EH (cell line): ENCODE measurements at places on chromosomes 6 and 20.
A peak's percentile ranks its signal among the peaks of the same experiment; 100 is the strongest.

DNA sequence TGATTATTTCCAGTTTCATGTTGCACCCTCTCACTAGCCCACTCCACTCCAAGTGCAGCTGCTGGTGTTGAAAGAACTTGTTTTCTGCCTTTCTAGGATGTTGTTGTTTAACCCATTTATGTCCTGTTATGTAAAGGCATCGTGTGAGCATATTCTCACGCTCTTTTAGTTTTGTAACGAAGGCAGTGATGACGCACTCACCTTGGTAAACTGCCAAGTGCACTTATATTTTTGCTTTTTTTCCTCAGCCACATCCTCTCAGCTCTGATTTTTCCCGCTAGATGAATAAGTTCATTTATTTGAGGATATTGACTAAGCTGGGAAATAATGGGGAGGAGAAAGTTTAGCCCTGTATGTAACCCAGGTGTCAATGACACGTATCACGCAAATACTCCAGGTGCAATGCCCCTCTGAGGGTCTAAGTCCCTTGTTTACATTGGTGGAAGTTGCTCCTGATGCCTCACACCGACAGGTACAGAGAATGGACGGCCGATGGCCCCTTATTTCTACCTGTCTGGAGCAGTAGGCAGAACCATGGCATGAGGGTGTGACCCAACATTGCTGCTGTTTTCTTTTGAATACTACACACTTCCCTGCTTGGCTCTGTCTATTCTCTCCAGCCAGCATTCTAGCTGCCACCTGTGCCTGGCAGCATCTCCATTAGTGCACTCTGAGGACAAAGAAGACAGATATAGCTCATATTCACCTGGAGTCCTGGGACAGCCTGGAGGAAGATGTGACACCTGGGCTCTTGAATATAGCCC, 132.7 kb upstream of the SLC24A3 start:
- DNase-seq, result peak; percentile 0

- peak; percentile 13 for DNase-seq
These were observed 75.4 kb downstream of the PERP start for GRCh38 chr6:138031850-138032249.

DNA sequence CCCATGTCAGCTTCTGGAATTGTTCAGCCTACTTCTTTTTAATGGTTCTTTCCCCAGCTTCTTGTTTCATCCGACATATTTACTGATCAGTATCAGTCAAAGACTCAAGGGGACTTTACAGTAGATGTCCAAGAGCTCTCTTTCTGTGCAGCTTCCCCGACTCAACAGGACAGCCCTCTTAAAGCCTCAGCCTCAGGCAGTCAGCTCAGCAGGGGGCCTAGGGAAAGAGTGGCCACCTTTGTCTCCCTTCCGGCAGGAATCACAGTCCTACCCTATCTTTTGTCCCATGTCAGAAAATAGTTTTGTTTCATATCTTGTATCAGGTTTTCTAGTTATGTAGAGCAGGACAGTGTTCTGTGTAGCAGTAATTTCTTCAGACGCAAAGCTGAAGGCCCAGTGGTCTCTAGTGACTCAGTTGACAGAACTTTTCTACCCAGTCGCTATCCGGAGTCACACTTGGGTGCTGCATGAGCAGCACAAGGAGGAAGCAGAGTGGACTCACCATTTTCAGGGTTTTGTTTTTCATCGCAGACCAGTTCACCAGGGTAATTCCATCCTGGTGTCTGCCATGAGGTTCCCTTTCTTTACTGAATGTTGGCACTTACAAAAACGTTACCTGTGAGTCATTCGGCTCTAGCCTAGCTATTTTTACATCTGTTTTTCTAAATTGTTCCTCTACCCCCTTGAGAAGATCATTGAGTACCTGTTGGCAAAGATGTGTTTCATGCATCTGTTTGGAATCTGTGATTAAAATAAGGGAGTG, 47.7 kb downstream of the SPATA2 start:
- DNase-seq, result no peak

DNA sequence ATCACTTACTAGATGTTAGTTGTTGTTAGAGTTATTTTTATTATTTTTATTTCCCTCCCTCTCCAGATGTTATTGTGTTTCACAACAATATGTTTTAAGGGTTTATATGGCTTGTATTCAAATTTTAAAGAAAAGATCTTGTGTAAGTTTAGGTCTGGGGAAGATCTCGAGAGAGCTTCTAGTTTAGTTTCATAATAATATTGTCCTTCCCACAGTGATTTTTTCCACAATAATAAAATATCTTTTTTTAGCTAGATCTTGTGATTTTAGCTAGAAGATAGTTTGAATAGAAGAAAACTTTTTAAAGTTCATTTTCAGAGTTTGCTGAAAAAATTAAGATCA, 55.0 kb downstream of the ADGRG6 start:
- DNase-seq, result no peak

- no peak for DNase-seq
These were observed 93.4 kb downstream of the PTPRT start for GRCh38 chr20:43096126-43096930.

- DNase-seq, result no peak
These were observed 111.0 kb downstream of the NCOA3 start for GRCh38 chr20:47612670-47613069.

- peak; percentile 35 for DNase-seq
These were observed 84.0 kb downstream of the MTHFD1L start for GRCh38 chr6:150949526-150949925.

- DNase-seq, result peak; percentile 35
These were observed 49.9 kb upstream of the COL21A1 start for GRCh38 chr6:56297022-56297989.

DNA sequence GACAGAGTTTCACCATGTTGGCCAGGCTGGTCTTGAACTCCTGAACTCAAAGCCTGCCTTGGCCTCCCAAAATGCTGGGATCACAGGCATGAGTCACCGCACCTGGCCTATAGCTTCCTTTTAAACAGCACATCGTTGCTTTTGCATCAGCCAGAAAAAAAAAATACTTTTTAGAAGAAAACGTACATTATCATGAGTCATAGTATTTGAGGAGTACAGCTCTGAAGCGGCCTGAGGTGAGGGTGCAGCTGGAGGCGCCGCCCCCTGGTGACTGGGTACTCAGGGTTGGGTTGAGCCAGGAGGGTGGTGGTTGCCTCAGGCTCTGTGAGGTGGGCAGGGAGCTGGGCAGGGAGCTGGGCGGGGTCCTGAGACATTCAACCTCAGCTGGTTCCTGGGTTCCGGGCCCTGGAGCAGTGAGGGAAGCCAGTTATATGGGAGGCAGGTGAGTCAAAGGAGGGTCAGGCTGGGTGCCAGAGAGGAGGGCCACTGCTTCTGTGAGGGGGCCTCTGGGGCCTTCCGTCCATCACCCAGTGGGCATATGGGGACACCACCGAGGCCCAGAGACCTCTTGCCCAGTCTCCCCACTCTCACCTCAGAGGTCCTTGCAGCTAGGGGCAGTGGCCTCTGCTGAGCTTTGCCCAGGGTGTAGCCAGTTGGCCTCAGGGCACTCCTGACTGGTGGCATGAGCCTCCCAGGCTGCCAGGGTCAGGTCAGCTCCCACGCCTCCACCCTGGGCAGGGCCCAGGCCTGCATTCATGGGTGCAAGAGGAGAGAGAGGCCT, 11.7 kb upstream of the ID1 start:
- DNase-seq, result peak; percentile 88

DNA sequence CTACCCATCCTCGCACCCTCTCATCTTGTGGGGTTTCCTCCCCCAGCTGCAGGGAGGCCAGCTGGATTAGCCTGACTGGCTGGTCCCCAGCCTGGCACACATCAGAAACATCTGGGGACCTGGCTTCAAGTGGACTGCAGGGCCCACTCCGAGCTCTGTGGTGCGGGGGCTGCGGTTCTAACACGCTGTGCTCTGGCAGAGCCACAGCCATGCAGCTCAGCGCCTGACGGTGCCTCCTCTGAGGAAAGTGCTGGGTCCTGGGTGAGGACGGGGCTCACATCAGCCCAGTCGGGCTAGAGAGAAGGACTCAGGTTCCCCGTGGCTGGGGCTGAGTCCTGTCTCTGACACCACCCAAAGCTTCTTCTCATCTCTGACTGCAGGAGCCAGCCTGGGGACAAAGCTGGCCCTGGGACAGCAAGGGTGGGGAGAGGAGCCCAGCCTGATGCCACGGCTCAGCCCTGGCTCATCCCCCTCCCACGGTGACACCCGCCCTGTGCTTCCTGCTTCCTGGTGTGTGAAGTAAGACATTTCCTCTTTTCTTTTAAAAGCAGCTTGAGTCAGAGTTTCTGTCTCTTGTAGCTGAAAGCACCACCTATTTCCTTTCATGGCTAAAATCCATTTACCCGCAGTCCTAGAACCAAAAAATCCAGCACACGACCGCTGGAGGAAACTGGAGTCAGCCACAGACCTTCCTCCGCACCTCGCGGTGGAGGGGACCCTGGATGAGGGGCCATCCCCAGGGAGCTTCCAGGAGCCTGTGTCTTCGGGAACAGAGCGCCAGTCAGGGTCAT, 127.4 kb upstream of the AFDN start:
- DNase-seq, result no peak

DNA sequence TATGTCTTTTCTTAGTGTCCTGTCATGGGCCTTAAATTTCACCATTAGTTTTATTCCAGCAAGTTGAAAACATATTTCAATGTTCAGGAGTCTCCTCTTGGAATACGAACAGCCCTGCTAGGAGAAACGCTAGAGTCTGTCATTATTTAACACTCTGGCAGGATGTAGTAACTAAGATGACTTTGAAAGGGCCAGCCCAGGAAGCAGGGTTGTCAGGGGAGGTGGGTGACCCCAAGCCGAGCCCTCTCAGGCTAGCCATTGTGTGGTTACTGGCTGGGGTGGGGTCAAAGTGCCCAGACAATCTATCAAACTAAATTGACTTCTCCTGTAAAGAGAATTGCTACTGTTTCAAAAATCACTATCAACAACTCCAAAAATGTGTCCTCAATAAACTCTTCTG, 67.8 kb downstream of the LY86 start:
- DNase-seq, result no peak

GRCh38 chr6:43493833-43494232, 16.3 kb downstream of the LRRC73 start:
- no peak for DNase-seq

DNA sequence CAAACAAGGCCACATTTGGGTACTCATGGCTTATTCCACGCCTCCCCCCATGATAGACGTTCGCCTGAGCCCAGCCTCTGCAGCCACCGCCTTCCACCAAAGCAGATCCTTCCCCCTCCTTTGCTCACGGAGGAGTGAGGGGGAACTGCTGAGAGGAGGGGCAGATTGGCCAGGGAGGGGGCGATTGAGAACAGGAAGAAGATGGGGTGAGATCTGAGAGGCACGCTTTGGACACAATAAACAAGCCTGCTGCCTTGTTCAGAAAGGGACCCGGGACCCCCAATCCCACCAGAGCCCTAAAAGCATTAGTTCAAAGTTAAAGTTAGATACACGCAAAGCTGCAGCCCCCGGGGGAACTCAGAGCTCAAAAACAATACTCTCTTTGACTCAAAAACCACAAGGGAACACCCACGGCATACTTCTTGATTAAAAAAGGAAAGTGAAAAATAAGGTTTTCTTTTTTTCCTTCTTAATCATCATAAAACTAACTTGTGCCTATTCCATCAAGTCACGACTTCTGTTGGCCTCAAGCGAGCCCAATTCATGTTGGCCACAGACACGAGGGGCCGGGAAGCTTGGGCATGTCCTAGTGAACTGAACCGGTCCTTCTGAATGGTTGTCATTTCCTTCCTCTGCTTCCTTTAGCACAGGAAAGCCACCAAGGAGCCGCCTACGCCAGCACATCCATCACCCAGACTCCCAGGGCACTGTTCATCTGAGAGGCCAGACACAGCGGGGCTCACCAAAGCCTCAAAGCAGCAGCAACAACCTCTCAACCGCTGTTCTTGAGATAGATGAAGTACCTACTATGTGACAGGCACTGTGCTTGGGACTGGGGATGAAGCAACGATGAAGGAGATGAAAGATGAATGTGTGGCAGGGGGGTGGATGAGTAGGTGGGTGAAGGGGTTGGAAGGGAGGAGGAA, 44.7 kb downstream of the NFATC2 start:
- no peak for DNase-seq

DNA sequence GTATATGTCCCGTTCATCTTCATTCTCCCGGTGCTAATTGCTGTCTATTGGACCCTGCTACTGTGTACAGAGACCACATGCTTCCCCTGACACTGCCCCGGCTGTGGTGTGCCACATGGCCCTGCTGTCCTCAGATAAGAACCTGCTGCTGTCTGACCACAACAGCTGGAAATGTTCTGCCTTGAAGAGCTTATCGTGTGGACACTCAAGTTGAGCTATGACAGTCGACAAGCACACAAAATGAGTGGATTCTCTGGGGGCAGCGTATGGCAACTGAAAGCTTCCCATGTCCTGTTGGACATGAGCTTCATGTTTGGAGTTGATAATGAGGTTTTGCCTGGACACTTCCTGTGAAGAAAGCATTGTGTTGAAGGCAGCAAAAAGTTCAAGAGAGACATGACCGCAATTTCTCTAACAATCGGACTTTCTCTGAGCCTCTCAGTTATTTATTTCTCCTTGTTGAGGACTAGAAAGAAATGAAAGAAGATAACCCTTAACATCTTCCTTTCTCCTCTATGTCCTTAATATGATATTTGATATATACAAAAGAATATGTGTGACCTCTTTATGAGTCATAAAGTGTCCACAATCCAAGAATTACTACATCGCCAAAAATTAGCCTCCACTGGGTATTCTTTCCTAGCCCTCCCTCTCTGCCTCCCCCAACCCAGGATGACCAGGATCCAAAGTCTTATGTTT, 187.1 kb upstream of the TCF21 start:
- peak; percentile 12 for DNase-seq

DNA sequence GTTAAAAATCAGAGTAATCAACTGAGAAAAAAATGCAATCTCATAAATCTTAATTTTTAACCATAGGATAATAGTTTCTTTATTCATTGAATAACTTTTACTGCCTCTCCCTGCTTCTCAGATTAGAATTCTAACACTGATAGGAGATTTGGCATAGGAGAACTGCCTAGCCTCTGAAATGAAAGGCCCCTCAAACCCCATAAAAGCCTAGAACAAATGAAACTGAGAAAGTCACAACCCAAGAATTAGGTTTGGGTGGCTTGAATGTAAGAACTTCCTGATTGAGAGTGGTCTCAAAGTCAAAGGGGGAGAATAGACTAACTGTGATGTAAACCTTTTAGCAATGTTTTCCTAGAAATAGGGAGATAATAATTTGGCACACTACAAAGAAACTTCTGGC, 52.2 kb downstream of the SAMD5 start:
- no peak for DNase-seq

GRCh38 chr6:137051790-137052472, 7.2 kb upstream of the IL20RA start:
- peak; percentile 11 for DNase-seq

DNA sequence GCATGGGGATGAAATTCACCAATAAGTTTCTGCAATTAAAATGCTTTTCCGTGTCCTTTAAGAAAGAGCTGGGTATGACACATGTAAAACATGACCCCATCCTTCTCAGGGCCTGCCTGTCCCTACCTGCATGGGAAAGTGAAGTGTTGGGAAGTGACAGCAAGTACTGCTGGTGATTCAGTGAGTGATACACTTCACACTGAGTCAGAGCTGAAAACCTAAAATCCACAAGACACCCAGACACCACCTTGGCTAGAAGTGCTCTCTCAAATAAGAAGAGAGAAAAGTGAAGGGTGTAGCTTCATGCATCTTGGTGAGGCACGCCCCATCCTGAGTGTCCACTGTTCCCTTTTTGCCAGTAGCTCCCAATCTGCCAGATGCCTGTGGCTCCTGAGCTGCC, 3.3 kb downstream of the RAB22A start:
- DNase-seq, result no peak

GRCh38 chr6:14361297-14361696, 243.7 kb downstream of the CD83 start:
- DNase-seq, result no peak

- peak; percentile 65 for DNase-seq
These were observed at the start of gene GPR6 for GRCh38 chr6:109978174-109979032. Gene GPR6 (plus strand): TSS chr6:109978311. CDS start chr6:109979113, 802 bp downstream.

GRCh38 chr20:40848526-40848925, 159.5 kb upstream of the MAFB start:
- DNase-seq, result no peak

- DNase-seq, result no peak
These were observed 3.3 kb upstream of the PXDC1 start for GRCh38 chr6:3754776-3755175.
